ENCODE measurements at places on chromosomes 4 and X.

- DNase-seq: no peak
Observed at GRCh38 chr4:10963958-10964703, 279.6 kb upstream of the CLNK start.

DNA sequence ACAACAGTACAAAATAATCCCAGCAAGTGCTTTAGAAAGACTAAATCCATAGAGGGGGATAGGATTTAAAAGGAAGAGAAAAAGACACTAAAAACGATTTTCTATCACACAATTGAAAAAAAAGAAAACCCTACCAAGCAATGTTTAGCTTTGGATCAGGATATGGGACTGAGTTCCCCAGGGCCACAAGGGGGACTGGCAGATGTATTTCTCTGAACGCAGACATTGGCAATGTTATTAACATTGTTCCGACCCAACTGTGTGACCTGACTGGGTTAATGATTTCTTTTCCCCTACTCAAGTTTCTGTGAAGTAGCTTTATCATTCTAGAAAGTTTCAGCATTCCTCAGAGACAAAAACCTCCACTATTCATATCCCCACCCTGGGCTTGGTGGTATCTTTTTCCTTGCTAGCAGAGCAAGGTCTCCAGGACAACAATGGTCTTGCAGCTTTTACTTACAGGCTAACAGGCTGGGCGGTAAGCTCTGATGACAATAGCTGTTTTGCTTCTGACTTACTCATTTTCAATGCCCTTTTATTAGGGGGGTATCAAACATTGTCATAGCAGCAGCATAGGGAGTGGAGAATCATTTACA is 25.8 kb downstream of the SLC7A11 start:
- no peak for DNase-seq

GRCh38 chrX:65035446-65035770 is 59.2 kb upstream of the ZC4H2 start:
- no peak for DNase-seq

DNA sequence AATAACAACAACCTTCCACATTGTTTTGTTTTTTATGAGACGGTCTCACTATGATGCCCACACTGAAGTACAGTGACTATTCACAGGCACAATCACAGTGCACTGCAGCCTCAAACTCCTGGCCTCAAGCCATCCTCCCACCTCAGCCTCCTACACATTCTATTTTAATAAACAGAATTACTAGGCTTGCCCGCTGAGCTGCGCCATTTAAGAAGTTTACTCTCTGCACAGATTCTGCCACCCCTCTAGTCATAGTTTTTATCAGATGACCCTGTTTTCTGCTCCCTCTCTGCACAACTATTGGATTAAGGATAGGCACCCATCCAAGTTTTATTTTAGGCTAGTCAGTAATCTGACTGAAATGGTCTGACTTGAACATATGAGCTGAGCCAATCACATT is 11.3 kb upstream of the COX18 start:
- no peak for DNase-seq
